ENCODE measurements at places on chromosomes 5 and 9.

- DNase-seq = no peak
Measured at GRCh38 chr9:71036501-71036900, 84.9 kb downstream of the TRPM3 start.

- DNase-seq = no peak
Measured at GRCh38 chr9:110065532-110065931, 142.4 kb downstream of the C9orf152 start.

DNA sequence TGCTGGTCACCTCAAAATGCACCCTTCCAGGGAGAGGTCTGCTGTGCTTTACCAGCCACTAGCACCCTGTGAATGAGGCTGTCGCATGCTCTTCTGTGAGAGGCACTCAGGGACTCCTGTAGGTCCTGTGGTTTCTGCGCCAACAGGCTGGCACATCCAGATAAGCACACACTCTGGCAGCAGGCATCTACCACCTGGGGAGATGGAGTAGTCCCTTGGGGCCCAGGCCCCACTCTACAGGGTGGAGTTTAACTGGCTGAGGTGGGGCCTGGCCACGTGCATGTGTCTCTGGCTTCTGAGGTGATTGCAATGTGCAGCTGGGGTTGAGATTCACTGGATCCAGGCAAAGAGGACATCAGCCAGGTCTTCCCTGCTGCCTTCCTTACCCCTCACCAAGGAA lies 32.3 kb downstream of the TMEM174 start:
- DNase-seq = no peak

- DNase-seq = no peak
Measured at GRCh38 chr9:123772967-123773366, 157.0 kb downstream of the DENND1A start.

DNA sequence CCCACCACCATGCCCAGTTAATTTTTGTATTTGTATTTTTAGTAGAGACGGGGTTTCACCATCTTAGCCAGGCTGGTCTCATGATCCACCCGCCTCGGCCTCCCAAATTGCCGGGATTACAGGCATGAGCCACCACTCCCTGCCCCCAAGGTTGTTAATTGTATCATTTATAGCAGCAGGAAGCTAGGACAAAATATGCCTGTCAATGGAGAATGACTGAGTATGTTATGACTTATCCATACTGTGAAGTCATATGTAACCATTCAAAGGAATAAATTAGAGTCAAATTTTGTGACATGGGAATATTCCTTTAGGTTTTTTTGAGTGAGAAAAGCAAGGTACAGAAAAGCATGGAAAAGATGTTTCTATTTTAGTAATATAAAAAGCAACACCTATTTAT lies 3.9 kb upstream of the DAB2 start:
- DNase-seq = no peak

DNA sequence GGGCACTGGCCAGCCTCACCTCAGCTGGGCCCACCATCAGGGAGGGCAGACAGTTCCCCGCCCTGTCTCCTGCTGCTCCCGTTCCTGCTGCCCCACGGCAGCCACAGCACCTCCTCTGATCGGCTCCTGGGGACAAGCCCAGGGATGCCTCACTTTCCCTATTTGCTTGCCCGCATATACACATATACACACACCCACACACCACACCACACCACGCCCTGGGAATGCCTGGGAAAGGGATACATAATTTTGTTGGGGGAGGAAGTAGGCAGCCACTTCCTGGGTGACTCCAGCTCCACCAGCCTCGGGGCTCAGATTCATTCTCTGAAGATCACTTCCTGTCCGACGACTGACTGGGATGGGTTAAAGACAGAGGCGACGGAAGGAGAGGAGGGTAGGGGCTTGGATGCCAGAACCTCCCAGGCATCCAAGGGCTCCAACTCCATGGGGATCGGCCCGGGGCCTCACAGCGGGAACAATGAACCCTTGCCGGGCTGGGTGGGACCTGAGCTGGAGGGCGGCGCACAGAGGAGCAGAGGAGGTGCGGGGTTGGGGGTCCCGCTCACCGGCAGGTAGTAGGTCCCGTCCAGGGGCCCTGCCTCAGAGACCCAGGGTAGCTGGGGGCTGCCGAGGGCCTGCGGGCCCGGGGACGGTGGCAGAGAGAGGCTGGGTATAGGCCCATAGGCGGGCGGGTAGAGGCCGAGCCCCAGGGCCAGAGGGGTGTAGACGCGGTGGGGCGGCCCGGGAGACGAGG lies 2.0 kb upstream of the MZB1 start:
- no peak for DNase-seq

- no peak for DNase-seq
Measured at GRCh38 chr5:89071101-89071940, 188.3 kb upstream of the MEF2C start.

GRCh38 chr5:68074048-68074632 lies 141.4 kb upstream of the PIK3R1 start:
- no peak for DNase-seq

DNA sequence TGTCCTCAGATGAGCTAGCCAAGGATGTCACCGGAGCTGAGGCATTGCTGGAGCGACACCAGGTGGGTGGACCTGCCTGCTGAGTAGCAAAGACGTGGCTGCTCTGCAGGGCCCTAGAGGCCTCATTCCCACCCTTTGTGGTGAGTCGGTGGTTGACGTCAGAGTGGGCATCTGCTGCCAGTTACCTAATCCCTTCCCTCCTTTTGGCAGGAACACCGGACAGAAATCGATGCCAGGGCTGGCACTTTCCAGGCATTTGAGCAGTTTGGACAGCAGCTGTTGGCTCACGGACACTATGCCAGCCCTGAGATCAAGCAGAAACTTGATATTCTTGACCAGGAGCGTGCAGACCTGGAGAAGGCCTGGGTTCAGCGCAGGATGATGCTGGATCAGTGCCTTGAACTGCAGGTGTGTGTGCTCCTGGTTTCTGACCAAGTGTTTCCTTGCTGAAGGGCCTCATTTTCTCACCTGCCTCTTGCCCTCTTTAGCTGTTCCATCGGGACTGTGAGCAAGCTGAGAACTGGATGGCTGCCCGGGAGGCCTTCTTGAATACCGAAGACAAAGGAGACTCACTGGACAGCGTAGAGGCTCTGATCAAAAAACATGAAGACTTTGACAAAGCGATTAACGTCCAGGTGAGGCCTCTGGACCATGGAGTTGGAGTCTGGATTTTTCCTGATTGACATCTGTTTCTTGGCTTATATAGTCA lies 48.9 kb downstream of the DYNC2I2 start:
- no peak for DNase-seq

DNA sequence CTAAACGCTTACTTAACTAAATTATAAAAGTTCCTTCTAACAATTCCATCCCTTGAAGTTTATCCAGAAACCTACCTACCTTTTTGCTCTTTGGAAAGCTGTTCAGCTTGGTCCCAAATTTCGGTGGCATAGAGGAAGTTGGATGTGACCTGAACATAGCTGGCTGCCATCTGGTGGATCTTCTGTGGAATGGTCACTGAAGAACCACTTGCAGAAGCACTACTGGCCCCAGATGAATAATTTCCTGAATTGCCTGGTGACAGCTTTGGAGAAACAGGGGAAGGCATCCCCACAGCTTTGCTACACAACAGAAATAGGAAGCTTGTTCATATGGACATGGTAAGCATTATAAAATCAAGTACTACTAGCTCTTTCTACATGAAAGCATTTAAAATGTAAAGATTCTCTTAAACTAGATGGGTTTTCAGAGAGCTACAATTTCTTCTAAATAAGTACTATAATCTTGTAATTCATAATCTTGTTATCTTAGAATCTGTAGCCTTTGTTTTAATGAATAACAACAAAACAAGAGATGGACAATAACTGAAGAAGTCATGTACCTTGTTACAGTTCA lies 9.9 kb downstream of the LEAP2 start:
- peak; percentile 38 for DNase-seq

DNA sequence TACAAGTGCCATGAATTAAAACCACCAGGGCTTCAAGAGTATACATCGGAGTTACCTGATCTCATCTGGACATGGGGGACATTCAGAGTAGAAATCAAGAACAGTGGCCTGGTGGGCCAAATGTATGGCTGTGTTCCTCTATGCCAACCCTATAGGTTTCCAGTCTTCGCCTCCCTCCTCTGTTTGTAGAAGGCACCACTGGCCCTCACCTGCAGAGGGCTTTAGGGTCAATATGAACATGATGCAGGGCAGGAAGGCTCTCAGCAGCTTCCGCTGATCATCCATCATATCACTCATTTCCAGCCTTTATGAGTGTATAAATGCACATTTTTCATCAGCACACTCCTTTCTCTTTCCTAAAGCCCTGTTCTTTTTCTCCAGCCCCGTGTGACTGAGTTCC lies 555.5 kb upstream of the BRINP1 start:
- DNase-seq = no peak

DNA sequence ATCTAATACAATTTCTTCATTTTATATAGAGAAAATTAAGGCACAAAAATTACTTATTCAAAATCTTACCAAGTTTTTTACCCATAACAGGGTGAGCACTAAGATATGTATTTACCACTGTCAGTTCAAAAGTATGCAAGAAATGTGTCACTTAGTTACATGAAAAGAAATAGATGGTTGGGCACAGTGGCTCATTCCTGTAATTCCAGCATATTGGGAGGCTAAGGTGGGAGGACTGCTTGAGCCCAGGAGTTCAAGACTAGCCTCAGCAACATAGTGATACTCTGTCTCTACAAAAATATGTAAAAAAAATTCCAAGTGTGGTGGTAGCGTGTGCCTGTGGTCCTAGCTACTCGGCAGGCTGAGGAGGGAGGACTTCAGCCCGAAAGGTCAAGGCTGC lies 19.4 kb downstream of the YIPF5 start:
- no peak for DNase-seq

DNA sequence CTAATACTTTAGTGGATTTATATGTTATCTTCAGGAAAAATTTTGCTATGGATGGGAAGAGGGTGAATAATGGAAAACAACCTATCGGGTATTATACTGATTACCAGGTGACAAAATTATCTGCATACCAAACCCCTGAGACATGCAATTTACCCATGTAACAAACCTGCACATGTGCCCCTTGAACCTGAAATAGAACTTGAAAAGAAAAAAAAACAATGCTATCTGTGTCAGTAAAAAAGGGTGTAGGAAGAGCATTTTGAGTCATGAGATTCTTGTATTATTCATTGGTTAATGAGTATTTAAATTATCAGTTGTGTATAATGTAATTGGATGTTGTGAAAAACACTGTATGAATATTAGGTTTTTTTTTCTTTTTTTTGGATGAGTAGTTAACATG lies 75.4 kb downstream of the PRR16 start:
- DNase-seq = no peak

- no peak for DNase-seq
Measured at GRCh38 chr9:22103685-22104575, 94.8 kb upstream of the CDKN2B start.

GRCh38 chr9:108386859-108387384 lies 468.9 kb downstream of the ACTL7B start:
- no peak for DNase-seq

DNA sequence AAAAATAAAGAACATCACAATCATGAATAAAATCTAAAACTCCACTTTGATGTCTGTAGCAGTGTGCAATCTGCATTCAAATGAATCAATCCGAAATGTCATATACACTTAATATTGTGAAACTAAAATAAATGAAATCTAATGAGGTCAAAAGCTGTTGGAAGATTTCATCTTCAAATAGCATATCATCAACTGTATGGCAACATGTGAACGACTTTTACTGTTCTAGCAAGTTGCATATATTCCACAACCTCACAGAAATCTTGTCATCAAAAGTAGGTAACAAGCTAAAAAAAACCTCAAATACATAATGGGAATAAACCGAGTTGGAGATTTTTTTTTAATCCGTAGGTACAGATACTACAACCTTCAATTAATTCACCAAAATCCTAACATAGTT lies 1.2 kb downstream of the PTBP3 start:
- DNase-seq = no peak

DNA sequence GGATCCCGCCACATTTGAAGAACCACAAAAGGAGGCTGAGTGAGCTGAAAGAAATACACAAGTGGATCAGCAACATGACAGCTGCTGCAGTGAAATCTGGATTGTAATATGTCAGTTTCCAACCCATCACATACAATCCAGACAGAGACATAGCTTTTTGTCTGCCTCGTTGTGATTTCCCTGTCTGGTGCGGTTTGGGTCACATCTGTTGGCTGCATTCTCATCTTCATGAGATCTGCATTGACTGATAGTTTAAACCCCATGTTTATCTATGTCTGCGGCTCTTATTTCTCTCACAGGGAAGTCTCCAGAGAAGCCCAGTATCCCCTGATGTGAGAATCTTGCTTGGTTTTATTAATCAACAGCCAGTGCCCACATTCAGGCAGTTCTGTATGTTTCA lies 403.1 kb upstream of the ZNF608 start:
- DNase-seq = no peak

- no peak for DNase-seq
Measured at GRCh38 chr5:101796427-101796826, 499.7 kb downstream of the SLCO4C1 start.

DNA sequence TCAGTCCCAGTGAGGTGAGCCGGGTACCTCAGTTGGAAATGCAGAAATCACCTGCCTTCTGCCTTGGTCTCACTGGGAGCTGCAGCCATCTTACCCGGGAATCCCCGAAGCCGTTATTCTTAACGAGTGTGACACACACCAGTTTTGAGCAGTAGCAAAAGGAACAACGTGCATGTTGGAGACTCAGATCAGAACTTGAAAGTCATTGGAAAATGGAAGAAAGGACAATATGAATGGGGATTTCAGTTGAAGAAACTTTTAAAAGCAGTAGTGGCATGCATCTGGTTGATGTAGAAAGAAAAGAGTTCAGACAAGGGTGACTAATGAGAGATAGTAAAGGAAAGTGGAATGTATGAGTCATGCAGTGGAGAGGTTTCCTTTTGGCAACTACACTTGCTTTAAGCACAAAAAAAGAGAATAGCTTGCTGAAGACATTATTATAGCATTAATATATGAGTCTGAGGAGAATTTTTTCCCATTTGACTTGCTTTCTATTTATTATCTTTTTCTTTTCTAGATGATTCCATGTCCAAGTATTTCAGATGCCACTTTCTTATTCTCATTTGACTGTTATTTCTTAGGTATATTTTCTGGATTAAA lies 44.4 kb upstream of the ANKDD1B start:
- peak; percentile 28 for DNase-seq

DNA sequence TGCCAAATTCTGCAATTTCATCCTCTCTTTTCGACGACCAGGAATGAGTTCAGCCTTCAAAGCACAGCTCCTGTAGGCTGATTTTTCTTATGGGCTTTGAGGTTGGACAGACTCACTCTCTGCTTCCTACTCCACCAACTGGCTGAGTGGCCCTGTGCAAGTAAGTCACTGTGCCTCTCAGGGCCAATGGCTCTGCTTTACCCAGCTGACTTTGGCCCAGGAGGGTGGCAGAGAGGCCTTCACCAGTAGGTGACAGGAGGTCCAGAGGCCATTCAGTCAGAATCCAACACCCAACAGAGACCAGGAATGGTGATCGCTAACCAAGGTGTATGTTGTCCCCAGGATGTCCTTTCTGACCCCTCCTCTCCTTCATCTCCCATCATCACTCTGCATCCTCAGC lies 49.5 kb upstream of the ALDH1B1 start:
- DNase-seq = no peak

DNA sequence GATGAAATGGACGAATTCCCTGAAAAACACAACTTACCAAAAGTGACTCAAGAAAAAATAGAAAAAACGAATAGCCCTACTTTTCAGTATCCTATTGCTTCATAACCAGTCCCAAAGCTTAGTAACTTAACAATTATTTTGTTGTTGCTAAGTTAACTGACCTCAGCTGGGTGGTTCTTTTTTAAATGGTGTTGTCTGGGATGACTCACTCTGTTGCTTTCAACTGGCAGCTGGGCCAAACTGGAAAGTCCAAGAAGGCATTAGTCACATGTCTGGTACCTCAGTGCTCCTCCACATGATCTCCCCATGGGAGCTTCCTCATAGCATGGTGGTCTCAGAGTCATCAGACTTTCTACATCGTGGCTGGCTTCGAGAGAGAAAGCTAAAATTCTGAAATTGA lies 47.8 kb upstream of the ADAMTS2 start:
- no peak for DNase-seq

Measured in activated CD4-positive, alpha-beta T cell treated with anti-CD3 and anti-CD28 coated beads, Interleukin-2, amount 10 ng/mL, durations not matched to agents 7 days and 5 days (primary cell).